ENCODE measurements at places on chromosomes 3 and 15.

- no peak for DNase-seq
These were observed 54.3 kb downstream of the OXNAD1 start for GRCh38 chr3:16319307-16319706.

GRCh38 chr15:45522328-45523165 lies at the start of gene SLC30A4:
Gene SLC30A4, minus strand, starts transcription at chr15:45522755. Its CDS starts 401 bp downstream, at chr15:45522354.
- DNase-seq, result no peak

GRCh38 chr15:58374147-58374546 lies 57.6 kb upstream of the LIPC start:
- no peak for DNase-seq

DNA sequence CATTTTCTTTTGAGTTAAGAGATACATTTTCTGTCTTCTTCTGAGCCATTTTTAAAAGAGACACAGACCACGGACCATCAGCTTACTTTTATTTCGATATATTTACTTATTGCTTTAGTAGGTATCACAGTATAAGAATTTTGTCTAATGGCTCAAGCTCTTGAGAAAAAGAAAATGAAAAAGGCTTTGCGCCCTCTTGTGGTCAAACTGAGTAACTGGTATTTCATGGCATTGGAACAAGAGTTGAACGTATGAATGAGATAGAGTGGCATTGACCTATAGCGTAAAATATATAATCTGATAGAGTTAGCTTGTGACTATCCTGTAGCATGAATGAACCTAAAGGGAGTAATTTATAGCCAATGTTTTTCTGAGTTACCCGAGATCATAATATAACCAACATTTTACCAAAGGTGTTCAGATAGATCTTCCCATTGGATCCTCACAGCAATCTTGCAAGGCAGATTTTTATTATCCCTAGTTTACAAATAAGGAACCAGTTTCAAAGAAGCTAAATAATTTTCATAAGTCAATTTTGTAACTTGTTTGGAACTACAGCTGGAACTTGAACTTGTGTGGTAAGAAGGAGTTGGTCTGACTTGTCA lies 154.6 kb downstream of the POLR2M start:
- DNase-seq, result peak; percentile 26

GRCh38 chr3:139302084-139302800 lies 41.6 kb upstream of the MRPS22 start:
- DNase-seq, result peak; percentile 98

- no peak for DNase-seq
These were observed 366 bp downstream of the TM6SF1 start for GRCh38 chr15:83107841-83108181.

DNA sequence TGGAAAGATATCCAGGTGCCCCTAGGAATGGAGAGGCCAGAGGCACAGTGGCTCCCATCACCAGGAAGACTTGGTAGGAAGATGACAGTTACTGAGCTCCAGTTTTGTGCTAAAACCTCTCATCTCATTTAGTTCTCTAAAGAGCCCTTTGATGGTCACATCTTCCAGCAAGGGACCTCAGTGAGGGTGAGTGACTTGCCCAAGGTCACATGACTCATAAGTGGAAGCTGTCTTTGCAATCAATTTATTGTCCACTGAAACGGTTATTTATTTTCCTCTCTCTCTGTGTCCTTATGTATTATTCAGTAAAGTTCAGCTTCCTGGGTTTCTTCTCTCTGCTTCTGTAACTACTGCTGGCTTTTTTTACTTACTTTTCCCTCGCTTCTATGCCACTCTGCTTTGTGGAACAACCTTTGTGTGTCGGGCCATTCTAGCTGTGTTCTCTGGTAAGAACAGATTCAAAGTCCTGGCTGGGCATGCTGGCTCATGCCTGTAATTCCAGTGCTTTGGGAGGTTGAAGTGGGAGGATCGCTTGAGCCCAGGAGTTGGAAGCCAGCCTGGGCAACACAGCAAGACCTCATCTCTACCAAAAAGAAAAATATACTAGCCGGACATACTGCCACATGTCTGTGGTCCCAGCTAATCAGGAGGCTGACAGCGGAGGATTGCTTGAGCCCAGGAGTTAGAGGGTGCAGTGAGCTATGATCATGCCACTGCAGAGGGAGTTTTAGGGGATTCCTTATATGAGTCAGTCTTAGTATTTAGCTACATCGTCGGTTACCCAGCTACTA lies 55.9 kb downstream of the PDIA5 start:
- peak; percentile 23 for DNase-seq

GRCh38 chr15:66588537-66588936 lies 22.7 kb upstream of the LCTL start:
- DNase-seq, result no peak

GRCh38 chr3:141938011-141938500 lies 61.6 kb downstream of the ATP1B3 start:
- DNase-seq, result no peak

GRCh38 chr15:92821491-92822116 lies 78.5 kb upstream of the CHD2 start:
- no peak for DNase-seq

Measured in non-pigmented ciliary epithelial cell (primary cell).